HFF-Myc (cell line): ENCODE measurements at places on chromosomes 4 and X.
A peak's percentile ranks its signal among the peaks of the same experiment; 100 is the strongest.

DNA sequence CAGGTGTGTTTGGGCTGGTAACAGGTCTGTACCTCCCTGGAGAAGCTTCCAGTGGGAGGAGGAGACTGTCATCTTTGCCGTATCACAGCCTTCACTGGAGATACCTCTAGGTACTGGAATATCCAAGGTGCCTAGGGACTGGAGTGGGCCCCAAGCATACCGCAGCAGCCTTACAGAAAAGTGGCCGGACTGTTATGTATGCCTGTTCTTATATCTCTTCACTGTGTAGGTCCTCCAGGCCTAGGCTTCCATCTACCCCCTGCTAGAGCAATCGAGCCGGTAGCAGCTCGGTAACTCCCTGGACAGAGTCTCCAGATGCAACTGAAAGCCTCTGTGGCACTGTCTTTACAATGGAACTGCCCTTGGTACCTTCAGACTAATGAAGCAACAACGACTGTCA lies 277.4 kb upstream of the GRIA3 start:
- no peak for DNase-seq

DNA sequence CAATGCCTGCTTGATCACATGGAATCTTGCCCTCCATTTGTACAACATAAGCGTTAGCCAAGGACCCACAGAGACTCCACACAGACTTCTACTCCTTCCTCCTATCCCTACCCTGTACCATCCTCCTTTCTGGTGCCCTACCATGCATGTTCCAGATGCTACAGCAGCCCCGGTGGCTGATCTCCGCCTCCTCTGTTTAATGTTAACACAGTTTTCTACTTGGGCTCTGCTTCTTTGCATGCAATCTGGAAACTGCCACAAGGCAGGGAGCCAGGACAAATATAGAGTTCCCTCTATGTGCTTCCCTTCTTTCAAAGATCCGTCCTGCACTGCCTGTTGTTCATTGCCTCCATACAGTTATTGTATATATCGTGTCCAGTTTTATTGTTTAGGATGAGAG lies 368.6 kb upstream of the TENM3 start:
- no peak for DNase-seq

- DNase-seq, result no peak
Measured at GRCh38 chr4:145623831-145624230, 4.6 kb downstream of the MMAA start.

DNA sequence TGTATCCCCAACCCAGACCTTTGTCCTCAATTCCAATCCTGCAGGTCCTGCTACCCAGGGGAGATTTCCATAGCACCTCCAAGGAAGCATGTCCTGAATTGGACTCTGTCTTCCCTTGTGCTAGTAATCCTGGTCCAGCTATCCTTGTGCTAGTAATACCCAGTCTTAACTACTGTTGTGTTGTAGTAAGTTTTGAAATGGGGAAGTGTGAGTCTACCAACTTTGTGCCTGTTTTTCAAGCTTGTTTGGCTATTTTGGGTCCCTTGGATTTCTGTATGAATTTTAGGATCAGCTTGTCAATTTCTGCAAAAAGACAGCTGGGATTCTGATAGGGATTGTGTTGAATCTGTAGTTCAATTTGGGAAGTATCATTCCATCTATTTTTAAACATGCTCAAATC lies 51.4 kb downstream of the CD99L2 start:
- DNase-seq, result no peak

DNA sequence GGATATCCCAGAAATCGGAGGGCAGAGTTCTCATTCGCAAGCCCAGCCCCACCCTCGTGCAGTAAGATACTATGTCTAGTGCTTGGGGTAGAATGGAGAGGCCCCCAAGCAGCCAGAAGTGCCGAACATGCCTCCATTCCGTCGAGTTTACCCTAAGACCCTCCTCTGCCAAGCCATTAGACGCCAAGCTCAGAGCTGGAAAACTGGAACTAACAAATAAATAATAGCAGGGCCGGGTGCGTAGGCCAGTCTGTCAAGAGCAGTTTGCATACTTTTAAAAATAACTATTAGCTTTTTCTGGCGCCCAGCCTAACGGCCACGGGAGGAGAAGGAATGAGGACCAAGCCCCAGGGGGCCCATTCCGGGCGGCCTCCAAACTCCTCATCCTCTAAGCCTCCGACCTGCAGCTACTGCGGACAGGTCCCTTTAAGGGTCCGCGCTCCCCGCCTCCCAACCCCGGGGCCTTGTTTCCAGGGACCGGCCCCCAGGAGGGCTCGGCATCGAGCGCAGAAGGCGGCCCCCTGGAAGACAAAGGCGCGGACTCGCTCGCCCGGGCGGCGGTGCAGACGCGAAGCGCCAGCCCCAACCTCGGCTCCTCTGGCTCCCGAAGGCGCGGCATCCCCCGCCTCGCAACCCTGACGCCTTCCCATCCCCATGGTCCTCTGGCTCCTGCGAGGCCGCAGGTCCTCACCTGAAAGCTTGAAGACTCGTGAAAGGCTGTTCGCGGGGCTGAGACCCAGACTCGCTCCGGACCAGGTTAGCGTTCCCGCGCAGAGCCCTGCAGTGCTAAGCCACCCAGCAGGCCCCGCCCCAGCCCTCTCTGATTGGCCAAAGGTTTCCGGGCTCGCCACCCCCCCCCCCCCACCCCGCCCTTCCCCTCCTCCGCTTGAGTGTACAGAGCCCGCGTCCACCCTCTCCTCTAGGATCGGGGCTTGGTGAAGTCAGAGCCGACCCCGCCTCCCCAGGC lies at the start of gene TMSB15A:
Gene TMSB15A, minus strand, starts transcription at position 765 of the 967 bp plus-strand sequence.
- DNase-seq, result no peak

- DNase-seq, result peak; percentile 19
Measured at GRCh38 chr4:16443504-16444088, 217.3 kb upstream of the TAPT1 start.

- no peak for DNase-seq
Measured at GRCh38 chr4:85889314-85889713, 414.4 kb downstream of the ARHGAP24 start.

DNA sequence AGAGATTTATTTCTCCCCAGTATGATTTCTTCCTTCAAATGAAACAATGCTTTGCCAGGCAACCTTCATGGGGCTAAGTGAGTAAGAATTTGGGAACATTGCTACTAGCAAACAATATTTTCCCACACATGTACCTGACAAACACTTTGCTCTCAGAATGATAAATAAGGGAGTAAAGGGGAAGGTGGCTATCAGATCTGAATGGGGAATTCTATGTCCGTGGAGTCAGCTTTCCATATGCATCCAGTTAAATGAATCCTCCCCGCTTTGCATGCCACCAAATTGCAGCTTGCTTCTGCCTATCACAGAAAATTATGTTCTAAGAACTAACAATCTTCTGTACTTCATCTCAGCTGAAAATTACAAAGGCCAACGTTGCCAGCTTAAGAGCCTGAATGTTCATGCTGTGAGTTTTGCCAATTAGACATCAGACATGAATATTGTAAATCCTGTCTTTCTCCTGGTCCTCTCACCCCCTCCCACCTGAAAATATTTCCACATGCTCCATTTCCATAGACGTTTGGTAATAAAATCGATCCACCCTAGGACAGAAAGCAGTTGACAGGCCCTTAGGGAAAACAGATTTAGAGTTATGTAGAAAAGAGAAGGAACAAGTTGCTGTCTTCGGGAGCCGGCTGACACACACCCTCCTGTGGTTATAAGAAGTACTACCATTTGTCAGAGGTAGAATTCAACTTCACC lies 6.3 kb downstream of the MEPE start:
- no peak for DNase-seq

DNA sequence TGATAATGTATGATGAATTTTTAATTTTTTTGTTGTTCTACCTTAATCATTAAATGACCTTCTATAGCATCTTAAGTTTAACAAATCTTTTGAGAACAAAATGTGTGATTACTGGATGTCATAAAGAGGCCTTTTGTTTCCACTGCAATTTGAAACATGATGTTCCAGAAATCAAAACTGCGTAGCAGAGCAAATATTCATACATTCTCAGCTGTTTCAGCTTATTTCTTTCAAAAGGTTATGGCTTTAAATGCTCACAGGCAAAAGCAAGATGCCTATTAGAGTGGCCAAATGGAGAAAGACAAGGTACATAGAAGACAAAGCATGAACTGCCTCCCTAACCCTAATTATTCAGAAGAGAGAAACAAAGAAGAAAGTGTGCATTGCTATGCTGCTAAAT lies 233.0 kb upstream of the SLC7A11 start:
- no peak for DNase-seq

- DNase-seq, result no peak
Measured at GRCh38 chr4:180655886-180656285, 1587.3 kb upstream of the TENM3 start.

DNA sequence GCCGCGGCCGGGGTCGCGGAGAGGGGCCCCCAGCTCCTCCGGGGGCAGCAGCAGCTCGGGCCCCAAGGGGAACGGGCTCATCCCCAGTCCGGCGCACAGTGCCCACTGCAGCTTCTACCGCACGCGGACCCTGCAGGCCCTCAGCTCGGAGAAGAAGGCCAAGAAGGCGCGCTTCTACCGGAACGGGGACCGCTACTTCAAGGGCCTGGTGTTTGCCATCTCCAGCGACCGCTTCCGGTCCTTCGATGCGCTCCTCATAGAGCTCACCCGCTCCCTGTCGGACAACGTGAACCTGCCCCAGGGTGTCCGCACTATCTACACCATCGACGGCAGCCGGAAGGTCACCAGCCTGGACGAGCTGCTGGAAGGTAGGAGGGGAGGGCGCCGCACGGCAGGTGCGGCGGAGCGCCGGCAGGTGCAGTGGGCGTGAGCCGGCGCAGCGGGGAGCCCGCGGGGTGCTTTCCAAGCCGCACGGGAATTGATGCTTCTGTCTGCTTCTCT lies 886 bp downstream of the DCLK2 start:
- no peak for DNase-seq

- DNase-seq, result no peak
Measured at GRCh38 chr4:114028071-114028470, 48.6 kb upstream of the ARSJ start.

- no peak for DNase-seq
Measured at GRCh38 chr4:13535708-13536361, 8.5 kb downstream of the NKX3-2 start.

DNA sequence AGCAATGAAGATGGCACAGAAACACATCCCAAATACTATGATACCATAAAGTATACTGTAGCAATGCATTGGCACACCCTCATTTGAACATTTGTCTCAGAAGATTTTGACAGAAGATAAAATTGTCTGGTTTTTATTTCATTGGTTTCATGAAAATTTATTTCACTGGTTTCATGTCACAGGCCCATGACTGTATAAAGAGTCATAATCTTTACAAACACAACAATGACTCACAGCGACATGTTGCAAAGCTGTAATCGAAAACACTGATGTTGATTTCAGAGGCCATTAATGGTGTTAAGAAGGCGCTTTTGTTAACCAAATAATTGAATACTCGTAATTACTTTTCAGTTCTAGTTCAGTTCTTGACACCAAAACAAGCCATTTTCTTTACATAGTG lies 8.1 kb upstream of the DTHD1 start:
- no peak for DNase-seq

DNA sequence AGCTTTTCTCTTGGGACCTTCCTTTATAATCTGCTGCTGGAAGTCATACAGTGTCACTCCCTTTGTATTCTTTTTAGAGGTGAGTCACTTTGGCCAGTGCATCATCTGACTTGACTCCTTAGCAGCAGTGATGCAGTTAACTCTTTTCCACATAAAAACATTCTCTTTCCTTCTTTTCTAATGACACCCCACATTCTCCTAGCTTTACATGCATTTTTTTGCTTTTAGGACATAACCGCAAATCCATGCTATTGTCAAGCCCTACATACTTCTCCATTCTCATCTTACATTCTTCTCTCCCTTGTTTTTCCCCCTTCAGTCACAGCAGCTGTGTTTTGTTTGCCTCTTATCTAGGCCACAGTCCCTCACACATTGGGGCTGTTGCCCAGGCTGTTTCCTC lies 55.1 kb downstream of the ZNF330 start:
- peak; percentile 29 for DNase-seq

GRCh38 chrX:87140800-87141483 lies 376.7 kb upstream of the KLHL4 start:
- no peak for DNase-seq

DNA sequence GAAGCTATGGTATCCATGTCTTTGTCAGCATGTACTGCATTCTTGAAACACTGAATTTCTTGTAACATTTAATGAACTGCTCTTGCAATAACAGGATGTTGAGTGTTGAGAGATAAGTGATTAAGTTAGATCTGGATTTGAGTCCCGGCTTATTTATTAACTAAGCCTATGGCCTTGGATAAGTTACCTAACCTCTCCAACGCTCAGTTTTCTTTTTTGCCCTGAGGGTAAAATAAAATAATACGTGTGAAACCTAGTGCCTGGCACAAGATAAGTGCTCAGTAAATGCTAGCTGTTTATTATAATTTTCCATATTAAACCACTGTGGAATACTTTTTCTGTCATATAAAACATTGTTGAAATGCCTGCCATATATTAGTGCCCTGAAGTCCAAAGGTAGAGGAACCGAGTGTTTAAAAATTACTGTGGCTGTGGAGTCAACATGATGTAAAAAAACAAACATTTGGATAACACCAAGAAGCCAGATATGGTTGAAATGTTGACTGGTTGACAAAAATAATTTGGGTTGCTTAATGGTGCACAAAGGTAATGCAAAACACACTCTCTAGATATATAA lies 58.6 kb upstream of the ALB start:
- no peak for DNase-seq

GRCh38 chr4:86556791-86557415 lies 37.2 kb upstream of the PTPN13 start:
- no peak for DNase-seq

DNA sequence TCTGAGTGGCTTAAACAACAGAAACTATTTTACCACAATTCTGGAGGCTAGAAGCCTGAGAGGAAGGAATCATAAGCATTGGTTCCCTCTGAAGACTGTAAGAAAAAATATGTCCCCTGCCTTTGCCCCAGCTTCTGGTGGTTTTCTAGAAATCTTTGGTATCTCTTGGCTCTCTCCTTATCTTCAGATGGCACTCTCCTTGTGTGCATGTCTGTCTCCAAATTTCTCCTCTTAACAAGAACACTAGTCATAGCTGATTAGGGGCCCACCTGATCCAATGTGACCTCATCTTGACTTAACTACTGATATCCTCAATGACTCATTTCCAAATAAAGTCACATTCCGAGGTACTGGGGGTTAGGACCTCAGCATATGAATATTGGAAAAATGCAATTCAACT lies 635.0 kb upstream of the NR3C2 start:
- no peak for DNase-seq

GRCh38 chrX:39159921-39160507 lies 358.8 kb downstream of the MID1IP1 start:
- DNase-seq, result no peak
